RPMI7951 (cell line): ENCODE measurements at places on chromosomes 4 and X.
A peak's percentile ranks its signal among the peaks of the same experiment; 100 is the strongest.

DNA sequence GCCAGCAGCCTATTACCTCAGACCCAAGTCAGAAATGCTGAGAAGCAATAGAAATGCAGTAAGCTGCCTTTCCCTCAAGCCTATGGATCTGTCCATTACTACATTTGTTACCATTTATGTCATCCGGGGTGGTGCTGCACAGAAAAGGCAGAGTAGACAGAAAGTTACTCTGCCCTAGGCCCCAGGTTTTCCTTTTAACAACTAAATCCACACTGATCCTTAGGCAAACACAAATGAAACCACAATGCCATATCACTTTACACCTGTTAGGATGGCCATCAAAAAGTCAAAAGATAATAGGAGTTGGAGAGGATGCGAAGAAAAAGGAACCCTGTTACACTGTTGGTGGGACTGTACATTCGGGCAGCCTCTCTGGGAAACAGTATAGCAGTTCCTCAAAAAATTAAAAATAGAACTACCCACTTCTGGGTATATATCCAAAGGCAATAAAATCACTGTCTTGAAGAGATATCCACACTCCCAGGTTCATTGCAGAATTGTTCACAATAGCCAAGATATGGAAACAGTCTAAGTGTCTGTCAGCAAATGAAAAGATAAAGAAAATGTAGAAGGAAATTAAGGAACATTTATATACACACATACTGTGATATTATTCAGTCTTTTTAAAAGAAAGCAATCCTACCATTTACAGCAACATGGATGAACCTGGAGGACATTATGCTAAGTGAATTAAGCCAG, 186.3 kb downstream of the NWD2 start:
- DNase-seq: no peak

GRCh38 chr4:107708225-107708624, 11.8 kb downstream of the PAPSS1 start:
- no peak for DNase-seq

DNA sequence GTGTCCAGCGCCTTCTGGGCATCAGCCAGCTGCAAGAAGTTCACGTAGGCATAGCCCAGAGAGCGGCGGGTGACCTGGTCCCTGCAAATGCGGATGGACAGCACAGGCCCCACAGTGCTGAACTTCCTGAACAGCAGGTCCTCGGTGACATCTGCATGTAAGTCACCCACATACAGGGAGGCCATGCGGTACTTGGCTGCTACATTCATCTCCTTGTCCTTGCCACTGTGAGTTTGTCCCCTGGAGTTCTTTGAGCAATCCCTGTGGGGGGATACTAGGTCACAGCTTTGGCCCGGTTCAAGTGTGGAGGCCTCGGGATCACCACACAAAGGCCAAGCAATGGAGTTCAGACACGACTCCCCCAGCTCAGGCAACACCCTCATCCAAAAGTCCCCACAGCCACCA, 776 bp downstream of the PABPC4L start:
- DNase-seq: no peak

GRCh38 chrX:133633162-133633561, 217.9 kb upstream of the GPC4 start:
- no peak for DNase-seq

DNA sequence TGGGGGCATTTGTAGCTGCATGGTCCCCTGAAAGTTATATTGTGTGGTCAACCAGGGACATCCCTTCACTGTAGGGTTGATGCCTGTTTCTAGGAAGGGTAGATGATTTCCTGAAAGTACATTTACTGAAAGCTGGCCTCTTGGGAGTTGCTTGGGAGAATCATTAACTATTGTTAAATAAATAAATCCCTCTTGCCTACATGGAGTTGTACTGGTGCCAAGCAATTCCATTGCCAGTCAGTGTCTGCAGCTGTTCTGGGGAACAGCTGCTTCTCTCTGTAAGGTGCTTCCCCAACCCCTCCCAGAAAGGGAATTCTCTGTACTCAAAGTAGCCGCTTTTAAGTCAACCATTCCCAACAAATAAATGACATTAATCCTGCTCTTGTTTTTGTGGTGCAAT, 51.1 kb downstream of the C4orf51 start:
- DNase-seq: peak; percentile 33

DNA sequence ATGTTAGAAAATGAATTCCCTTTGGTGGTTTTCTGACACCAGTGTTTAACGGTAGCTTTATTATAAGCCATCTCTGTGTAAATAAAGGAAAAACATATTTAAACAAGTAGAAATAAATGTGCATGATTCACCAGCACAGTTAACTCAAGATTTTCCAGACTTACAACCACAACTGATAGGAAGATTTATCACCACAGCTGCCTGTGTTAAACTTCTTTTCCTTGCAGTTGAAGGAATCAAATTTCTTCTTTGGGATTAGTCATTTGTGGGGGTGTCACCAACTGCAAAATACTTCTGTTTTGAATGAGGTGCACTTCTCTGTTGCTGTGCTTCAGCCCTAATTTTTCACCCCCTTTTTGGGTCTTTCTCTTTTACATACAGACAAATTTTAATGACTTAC, 128.1 kb upstream of the STK26 start:
- DNase-seq: peak; percentile 37

- no peak for DNase-seq
These were observed 77.2 kb downstream of the TMEM131L start for GRCh38 chr4:153543351-153543750.
